Stimulated activated CD4-positive, alpha-beta T cell treated with anti-CD3 and anti-CD28 coated beads, TNF-alpha, amount 100 ng/mL, for 24 hours (primary cell): ENCODE measurements at places on chromosomes 5 and 9.

DNA sequence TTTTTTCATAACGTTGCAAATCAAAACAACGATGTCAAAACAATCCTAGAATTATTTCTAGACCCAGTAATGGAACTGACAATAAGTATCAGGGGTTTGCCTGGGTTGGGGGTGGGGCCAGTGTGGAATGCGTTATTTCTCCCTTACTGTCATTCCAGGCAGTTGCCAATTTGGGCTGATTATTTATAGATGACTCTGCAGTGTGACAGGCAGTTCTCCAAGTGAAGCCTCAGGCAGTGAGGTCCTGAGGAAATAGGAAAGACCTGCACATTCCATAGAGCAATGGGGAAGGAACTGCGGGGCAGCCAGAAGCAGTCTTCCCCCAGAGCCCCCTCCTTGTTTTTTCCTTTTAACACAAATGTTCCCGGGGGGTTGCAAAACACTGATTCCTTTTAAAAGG, 179.0 kb downstream of the YTHDC2 start:
- no peak for DNase-seq

DNA sequence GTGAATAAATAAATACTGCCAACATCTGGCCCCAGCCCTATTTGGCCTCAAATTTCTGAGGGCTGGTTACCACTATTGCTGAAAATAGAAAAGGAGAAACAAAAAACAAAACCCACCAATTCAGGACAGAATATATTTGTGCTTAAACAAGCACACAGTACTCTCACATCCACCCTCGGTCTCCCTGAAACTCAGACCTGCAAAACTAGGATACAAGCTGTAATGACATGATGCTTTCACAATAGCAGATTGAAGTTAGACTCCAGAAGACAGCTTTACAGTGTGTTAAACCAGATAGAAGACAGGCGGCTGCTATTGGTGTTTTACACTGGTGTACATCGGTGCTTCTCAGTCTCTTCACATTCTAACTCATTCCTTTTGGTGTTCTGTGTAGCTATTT, 214.9 kb upstream of the DMRT1 start:
- DNase-seq: no peak

DNA sequence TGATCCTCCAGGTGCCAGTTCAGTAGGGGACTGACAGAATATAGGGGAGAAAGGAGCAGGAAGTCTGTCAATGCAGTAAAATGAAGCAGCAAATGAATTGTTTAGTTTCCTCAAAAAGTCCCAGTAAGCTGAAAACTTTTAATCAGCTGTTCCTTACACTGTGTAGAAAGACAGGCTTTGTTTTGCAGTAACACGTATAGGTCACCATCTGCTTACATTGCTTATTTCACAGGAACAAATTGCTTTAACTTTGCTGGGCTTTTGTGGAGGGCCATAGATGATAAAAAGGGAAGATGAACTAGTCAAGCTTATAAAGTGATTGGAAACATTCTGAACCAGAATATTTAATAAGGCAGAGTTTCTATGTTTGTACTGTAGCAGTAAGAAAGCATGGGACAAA, 331.3 kb upstream of the RFX3 start:
- DNase-seq: no peak

- no peak for DNase-seq
Observed at GRCh38 chr5:30687461-30687860, 506.0 kb upstream of the CDH6 start.

DNA sequence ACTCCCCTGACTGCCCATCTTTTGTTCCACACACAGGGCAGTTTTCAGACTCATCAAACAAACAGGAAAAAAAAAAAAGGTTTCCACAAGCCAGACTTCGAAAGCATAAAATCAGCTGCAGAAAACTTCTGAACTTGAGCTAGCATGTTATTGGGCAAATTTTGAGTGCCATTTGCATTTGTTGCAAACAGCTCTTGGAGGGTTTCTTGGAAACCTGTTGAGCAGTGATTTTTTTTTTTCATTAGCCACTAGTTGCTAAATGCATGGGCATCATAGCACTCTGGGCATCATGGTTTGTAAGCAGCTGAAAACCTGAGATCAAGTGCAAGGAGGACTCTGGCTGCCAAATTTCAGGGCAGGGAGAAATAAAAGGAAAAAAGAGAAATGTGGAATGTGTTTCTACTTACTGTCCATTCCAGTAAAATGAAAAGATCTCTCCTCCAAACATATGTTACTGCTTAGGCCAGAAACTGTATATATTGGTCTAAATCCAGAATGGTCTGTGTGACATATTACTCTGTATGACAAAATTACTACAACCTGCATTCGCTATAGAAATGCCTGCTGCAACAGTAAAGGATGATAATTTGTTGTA, 85.2 kb upstream of the SMIM23 start:
- DNase-seq: no peak

GRCh38 chr5:61942462-61943049, 363.4 kb upstream of the KIF2A start:
- no peak for DNase-seq

GRCh38 chr9:93263334-93264229, 79.6 kb downstream of the WNK2 start:
- DNase-seq: no peak

DNA sequence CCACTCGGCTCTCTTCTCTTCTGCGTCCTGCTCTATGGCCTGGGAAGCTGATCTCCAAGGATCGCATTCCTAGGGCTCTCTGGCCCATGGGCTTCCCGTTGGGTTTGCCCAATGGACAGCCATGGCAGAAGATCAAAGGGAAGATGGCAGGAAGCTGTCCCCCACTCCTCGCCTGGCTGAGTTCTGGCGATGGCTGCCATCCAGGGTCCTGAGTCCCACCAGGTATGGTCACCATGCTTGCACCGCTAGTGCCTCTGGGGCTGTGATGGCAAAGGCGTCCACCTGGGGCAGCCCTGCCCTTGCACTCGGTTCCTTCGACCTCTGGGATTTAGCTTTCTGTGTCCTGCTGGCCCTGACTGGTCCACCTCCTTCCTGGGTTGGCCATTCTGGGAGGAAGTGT, 156.0 kb downstream of the RXRA start:
- no peak for DNase-seq

DNA sequence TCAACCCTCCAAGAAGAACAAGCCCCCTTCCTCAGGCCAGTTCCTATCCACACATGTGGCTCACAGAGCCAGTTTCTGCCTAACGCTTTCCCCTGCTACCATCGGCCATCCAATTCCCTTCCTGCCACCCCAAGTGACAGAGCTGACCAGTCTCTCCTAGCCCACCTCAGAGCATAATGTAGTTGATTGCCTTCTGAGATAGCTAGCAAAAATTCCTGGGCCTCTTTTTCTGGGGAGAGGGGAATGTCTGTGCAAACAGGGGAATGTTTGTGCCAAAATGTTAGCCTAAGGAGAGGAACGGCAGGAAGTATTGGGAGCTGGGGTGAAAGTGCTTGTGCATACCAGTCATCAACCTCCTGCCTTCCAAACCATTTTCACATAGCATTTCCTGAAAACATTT, 157.0 kb downstream of the PJA2 start:
- DNase-seq: no peak

DNA sequence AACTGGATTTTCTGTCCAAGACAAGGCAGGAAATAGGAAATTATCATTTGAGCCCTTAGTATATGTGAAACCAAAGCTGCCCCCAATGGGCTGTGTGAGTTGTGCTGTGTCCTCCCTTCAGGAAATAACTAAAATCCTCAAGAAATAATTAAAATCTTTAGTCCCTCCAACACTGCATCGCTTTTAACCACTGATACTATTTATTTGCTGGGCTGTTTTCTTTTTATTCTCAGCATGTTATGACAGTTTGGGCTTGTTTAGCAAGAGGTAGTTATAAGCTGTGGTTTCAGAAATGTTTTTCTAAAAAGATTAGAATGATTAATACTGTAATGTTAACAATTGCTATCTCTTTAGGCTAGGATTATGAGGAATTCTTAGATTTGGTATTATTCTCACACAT, 187.0 kb upstream of the KCNN2 start:
- DNase-seq: no peak

GRCh38 chr9:116566677-116567488, 120.2 kb upstream of the TRIM32 start:
- DNase-seq: no peak
